ENCODE measurements at places on chromosomes 2 and 18. TPM values are rescaled to one million over a fixed set of nuclear protein-coding genes. Genes with fewer than 3 reads are reported as not detected.

- DNase-seq, result peak; percentile 59
Observed at GRCh38 chr2:38315707-38316333, 61.3 kb downstream of the ATL2 start.

GRCh38 chr2:3585261-3586109 lies 9.4 kb upstream of the COLEC11 start:
- DNase-seq, result no peak

DNA sequence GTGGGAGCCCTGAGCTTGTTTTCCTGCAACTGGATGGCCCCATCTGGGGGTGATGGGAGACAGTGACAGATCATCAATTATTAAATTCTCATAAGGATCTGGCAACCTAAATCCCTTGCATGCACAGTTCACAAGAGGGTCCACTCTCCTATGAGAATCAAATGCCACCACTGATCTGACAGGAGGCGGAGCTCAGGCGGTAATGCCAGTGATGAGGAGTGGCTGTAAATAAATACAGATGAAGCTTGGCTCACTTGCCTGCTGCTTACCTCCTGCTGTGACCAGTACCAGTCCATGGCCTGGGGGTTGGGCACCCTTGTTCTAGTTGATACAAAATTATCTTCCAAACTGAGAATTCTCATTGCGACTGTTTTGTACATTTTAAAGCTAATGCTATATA lies 258.6 kb downstream of the CTNNA2 start:
- no peak for DNase-seq

- DNase-seq, result no peak
Observed at GRCh38 chr18:50832754-50833153, 12.9 kb upstream of the MRO start.

DNA sequence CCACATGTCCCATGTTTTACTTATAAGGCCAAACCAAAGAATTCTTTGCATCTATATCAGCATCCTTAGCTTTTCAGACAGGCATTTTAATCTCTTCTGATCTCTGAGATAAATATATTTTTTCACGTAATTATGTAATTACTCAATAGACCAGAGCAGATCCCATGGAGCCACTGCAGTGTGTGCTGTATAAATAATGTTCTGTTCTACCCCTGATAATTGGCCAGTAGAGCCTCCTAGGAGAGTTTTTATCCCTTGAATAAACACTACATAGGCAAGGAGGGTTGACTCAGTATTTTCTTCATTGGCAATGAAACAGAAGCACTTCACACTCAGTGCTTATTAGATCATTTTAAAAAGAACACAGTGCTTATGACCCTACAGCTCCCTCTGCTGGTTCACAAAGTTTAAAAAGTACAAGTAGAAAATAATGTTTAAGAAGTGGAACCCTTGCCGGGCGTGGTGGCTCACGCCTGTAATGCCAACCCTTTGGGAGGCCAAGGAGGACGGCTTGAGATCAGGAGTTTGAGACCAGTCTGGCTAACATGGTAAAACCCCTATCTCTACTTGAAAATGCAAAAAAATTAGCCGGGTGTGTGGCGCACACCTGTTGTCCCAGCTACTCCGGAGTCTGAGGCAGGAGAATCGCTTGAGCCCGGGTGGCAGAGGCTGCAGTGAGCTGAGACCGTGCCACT lies 91.9 kb downstream of the PPP1R1C start:
- DNase-seq, result peak; percentile 95

- DNase-seq, result no peak
Observed at GRCh38 chr2:221245045-221245444, 327.1 kb downstream of the EPHA4 start.

DNA sequence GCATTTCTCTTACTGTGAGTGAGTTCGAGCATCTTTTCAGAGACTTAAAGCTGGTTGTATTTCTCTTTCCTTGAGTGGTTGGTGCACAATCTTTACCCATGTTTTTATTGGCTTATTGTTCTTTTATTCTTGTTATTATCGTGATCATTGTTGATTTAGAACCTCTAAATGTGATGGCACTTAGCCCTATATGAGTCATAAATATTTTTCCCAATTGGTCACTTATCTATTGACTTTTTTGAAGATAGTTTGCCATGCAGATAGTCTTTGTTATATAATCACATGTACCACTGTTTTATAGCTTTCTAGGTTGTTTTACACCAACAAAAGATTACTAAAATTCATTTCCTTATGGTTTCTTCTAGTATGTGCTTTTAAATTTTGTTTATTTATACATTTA lies 141.6 kb upstream of the MSH6 start:
- DNase-seq, result no peak

DNA sequence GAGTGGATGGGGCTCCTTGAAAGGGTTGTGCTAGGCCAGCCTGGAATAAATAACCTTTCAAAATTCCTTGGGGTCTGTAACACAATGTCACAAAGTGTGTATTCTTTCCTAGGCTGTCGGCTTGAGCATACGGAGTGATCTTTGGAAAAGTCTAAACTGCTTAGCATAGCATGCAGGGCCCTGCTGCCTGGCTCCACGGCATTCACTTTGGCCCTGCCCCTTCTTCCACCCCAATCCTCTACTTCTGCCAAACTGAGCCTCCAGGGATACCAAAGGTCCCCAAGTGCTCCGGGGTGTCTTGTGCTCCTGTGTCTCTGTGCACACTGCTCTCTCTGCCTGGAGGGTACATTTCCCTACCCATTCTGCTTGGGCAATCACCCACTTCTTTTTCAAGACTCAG lies 196.1 kb downstream of the LTBP1 start:
- no peak for DNase-seq

GRCh38 chr2:189879716-189880081 lies 95.4 kb downstream of the PMS1 start:
- DNase-seq, result no peak

DNA sequence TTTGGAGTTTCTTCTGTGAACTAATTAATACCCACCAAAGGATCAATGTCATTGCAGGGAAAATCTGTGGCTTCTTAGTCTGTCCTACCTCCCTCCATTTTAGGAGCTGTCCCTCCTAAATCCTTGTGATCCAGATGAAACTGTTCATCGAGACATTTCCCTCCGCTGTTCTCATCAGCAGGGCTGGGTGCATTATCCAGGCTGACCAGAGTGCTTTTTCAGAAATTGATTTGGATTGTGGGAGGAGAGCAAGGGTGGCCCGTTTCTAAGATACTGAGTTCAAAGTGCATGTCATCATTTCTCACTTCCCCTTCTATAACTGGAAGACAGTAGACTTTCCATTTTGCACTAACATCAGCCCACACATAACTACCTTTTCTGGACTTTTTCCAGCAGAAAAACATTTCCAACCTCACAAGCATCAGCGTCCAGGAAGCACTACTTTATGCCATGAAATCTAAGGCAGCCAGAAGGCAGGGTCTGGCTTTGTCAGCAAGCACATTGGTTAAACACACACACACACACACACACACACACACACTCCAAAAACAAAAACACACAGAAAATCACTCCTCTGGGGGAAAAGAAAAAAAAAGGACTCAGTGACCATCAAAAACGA lies 94.1 kb downstream of the ANKRD44 start:
- DNase-seq, result no peak

DNA sequence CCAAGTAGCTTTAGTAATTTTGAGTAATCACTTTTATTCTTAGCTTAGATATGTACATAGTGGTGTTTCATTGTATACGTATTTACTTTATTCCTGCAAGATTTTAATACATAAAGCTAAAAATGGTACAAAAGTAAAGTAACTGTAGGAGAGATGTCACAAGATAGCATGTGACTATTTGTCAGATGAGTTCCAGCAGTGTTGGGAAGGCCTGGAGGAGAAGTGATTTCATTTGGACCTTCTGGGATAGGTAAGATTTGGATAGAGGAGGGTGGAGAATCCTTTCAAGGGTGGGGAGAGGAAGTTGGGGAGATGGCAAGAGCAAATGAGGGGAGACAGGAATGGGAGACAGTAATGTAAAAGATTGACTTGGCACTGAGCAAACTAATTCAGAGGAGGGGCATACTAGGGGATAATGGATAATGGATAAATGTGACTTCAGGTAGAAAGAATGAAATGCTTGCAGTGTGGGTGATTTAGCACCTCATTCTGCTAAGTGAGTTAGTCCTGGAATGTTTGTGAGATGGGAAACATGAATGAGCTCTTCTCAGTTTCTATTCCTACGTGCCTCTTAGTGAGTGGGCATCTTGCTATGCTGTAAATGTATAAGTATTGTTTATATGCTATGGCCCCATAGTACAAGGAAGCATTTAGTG lies 10.5 kb downstream of the WDR43 start:
- no peak for DNase-seq

- DNase-seq, result peak; percentile 78
Observed at GRCh38 chr18:11042247-11042646, 107.1 kb downstream of the PIEZO2 start.

GRCh38 chr2:160621748-160622147 lies 128.1 kb upstream of the RBMS1 start:
- DNase-seq, result no peak

- no peak for DNase-seq
Observed at GRCh38 chr2:134676960-134677359, 41.8 kb downstream of the TMEM163 start.

DNA sequence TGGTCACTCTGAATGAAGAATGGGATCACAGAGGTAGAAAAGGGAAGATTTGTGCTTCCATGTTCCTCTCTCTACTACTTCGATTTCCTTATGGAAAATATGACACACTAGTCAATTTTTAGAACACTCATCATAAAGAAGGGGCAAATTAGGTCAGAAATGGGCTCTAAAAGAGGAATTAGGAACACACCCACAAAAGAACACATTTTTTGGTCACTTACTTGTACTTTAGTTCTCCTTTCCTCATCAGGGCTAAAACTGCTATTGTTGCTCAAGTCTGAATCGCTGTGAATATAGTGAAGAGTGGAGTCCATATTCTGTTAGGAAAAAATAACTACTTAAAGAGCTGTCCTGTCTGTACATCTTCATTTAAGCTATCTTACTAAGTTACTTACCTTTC lies 52.6 kb downstream of the PPP4R1 start:
- no peak for DNase-seq

DNA sequence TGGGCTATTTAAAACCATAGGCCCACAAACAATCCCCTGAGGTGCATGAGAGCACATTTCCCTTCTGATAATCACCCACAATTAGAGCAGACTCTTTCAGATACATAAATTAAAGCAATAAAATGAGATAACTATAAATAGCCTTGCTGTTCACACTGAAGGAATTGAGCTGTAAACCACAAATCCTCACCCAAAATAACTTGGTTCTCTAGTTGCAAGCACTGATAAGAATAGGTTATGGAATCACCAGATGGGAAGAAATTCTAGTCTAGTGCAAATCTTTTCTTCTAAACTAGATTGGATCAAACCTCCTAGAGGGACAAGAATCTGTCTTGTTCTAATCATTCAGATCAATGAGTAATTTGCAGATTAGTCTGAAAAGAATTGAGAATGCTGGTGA lies 64.6 kb downstream of the NAB1 start:
- peak; percentile 21 for DNase-seq

DNA sequence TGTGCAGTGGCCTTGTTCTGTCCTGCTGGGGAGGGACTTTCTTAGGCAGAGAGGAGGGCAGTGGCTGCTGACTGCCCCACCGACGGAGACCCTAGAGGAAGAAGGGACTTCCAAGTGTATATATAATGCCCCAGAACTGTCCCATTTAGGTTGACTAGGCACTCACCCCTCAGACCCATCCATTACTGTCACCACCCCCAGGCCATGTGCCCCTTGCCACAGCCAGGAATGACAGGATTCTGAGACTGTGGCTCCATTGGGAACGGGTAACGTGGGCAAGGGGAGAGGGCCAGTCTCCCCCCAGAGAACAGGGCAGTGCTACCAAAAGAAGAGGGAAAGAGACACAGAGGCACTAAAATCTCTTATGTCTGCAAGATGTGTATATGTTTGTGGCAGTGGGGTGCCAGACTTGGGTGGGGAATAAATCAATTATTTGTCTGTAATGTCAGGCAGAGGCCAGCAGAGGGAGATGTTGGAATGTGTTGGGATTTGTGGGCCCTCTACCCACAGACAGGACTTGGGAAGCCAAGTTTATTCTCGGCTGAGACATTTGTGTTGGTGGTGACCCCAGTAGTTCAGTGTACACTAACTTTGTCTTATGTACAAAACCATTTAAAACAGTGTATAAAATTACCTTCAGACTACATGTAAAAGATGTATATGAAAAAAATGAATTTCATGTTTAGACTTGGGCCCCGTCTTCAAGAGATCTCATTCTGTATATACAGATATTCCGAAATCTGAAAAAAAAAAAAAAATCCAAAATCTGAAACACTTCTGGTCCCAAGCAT lies 24.0 kb upstream of the TMEM37 start:
- DNase-seq, result peak; percentile 51

GRCh38 chr18:50866765-50867164 lies 12.2 kb upstream of the ME2 start:
- DNase-seq, result peak; percentile 50

DNA sequence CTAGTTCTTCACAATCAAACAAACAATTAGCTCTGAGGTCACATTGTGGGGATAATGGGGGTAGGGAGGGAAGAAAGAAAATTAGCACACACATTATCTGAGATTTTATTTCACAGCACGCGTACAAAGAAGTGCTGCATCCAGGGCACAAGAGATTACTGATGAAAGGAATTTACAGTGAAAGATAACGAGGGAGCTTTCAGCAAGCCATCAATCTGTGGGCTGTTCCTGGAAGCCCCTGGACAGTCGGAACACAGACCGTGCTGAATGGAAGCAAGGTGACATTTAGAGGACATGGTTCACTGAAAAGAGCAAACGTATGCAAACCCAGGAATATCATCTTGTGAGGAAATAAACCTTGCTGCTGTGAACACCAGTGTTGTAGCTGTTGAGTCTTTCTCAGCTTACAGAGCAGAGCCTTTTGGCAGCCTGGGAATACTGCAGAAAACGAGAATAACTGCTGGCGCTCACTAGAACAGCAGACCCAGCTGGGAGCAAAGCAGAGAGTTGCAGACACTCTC lies 63.2 kb downstream of the SCG2 start:
- DNase-seq, result peak; percentile 8

GRCh38 chr2:61910603-61911002 lies 5.1 kb downstream of the COMMD1 start:
- peak; percentile 6 for DNase-seq

The POMC gene
- not detected for total RNA-seq

The ACMSD gene
- total RNA-seq, result not detected

The DSG4 gene
- total RNA-seq, result not detected

The DCDC2C gene
- not detected for total RNA-seq

The MOGAT1 gene
- total RNA-seq, result not detected

The TRIB2 gene
- 25.2 TPM for total RNA-seq

The TMEM37 gene
- total RNA-seq, result not detected

The SPAG16 gene
- 20.8 TPM for total RNA-seq

The TMEM200C gene
- 0.54 TPM for total RNA-seq

The RIT2 gene
- 0.37 TPM for total RNA-seq

The CTAGE1 gene
- total RNA-seq, result not detected

The CD8B2 gene
- total RNA-seq, result 0.10 TPM

Data from M059J (cell line).